ENCODE measurements at places on chromosomes 16 and 17. TPM values are rescaled to one million over a fixed set of nuclear protein-coding genes. Genes with fewer than 3 reads are reported as not detected.
A peak's percentile ranks its signal among the peaks of the same experiment; 100 is the strongest.

GRCh38 chr17:41970901-41971331, 4.3 kb downstream of the CNP start:
- no peak for DNase-seq

GRCh38 chr17:74818291-74818938, 41.3 kb downstream of the GRIN2C start:
- peak; percentile 23 for DNase-seq

DNA sequence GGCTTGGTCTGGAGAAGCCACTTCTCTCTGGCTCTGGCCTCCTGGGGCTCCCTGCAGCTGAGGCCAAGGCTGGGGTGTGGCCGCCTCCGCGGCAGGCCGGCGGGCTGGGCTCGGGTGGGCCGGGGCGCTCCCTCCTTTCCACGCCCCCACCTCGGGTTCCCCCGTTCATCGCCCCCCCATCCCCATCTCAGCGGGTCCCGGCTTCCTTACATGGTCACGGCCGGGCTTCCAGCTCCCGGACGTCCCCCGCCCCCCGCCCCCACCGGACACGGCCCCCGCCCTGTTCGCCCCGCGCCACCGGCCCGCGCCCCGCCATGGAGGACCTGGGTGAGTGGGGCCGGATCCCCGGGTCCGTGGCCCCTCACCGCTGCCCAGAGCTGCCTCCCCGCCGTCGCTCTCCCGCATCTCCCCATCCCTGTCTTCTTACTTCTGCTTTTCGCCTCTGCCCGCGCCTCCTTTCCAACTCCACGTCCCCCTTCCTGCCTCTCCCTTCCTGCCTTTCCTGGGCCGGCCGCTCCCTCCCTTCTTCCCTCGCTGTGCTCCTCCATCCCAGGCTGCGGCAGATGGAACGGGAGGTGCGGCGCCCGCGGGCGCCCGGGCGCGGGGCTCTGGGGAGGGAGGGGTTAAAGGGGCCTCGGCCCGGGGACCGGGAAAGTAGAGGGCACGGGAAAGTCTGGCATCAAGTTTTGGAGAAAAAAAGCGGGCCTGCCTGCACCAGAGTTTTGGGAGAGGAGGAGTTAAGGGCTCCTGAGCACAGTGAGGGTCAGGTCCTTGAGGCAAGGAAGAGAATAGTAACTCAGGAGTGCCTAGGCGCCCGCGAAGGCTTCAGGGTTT, at the start of gene TGFB1I1:
Gene TGFB1I1 (plus strand): TSS at position 278 of the 834 bp plus-strand sequence. CDS start 37 bp downstream, at position 315.
- DNase-seq: peak; percentile 57

DNA sequence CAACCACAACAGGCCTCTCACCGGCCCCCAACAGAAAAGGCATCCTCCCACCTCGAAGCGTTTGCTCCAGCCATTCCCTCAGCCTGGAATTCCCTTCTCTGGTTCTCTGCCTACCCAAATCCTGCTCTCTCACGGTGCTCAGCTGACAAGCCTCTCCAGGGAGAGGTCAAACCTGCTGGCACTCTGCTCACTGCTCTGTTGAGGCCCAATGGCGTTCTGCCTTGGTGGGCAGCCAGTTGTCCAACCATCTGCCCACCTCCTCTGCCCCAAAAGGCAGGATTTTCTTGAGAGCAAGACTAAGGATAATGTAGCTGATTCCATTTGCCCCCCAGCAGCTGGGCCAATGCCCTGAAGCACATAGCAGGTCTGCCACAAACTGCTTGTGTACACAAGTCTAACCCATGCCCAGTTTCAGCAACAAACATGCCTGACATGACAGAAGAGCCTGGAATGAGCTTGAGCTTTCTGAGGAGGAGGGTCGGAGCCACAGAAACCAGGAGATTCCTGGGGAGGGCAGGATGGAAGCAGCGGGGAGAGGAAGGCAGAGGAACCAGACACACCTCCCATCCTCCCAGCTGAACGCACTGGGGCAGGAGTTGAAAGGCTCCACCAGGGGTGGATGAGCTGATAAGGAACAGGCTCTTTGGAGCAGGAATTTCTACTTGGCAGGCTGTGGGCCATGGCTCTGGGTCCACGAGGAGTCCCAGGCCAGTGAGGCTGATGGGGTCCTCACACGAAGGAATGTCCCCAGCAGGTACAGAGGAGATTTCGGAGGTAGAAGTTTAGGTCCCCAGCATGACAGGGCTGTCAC, 23.9 kb downstream of the ARHGAP27 start:
- no peak for DNase-seq

DNA sequence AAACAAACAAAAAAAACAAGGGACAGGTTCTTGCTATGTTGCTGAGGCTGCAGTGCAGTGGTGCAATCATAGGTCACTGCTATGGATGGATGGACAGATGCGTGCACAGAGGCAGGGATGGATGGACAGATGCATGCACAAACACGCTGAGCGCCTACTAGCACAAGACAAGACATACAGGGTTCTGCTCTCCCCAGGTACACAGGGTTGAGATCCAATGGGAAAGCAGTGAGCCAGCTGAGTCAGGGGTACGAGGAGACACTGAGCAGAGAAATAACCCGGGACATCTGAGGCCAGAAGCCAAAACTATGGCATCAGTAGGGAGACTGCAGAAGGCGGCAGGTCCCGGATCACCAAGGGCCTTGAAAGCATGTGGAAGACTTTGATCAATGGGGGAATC, 6.2 kb downstream of the IL32 start:
- DNase-seq: no peak

DNA sequence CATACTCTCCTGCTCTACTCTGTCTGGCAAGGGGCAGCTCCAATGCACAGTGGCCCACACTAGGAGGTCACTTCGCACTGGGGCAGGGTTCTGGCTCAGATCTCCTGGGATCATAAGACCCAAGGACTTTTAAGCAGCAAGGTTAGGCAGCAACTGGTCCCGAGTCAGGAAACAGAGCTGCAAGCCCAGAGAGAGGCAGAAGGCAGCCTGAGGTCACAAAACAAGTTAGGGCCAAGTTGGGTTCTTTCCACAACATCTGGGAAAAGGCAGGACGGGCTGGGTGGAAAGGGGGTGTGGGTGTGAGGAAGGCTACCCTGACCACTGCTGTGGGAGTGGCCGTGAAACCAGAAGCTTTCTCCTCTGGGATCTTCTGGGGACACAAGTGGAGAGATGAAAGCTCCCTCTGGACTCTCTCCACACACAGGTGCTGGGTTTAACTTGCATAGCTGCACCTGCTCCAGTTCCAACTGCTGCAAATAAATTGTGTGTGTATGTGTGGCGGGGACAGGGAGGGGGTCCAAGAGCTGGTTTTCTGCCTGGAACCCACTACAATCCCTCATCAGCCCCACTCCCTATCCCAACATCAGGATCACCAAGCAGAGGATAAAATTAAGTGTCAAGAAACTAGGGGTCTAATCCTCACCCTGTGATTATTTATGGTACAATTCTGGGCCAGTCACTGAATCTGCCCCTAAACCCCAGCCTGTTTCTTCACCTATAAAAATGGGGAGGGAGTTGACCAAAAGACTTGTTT, 8.0 kb upstream of the TSPOAP1 start:
- no peak for DNase-seq

DNA sequence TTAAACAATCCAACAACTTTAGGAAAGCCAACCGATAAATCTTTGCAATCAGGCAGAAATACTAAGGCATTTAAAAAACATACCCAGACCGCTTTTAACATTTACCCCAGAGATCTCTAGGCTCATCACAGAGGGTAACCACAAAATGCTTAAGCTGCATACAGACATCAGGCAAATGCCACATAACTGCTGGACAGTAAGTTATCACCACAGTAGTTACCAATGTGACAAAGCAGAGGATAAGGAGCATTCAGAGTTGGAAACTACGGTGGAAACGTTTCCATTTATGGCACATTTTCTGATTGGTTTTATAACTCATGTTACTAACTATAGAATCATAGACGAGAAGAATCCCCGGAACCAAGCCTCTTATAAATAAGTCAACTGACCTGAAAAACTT, 77.5 kb downstream of the KANSL1 start:
- no peak for DNase-seq

The PIRT gene
- not detected for total RNA-seq

The ZP2 gene
- not detected for total RNA-seq

DNA sequence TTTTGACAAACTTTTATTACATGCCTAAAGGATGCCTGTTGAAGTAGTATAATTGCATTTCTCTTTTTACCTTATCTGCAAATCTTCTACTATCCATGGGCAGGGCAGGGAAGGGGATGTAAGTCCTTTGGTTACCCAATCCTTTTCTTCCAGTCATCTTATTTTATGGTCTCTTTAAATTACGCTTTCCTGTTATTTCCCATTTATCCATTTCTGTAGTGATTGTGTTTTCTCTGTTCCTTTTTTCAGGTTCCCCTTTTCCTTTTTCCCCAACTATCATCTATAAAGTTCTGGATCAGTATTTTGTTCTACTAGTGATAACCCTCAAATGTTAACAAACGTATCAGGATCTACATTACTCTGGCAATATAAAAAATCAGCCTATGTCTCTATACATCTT, 3.3 kb upstream of the ABCA9 start:
- DNase-seq: no peak

DNA sequence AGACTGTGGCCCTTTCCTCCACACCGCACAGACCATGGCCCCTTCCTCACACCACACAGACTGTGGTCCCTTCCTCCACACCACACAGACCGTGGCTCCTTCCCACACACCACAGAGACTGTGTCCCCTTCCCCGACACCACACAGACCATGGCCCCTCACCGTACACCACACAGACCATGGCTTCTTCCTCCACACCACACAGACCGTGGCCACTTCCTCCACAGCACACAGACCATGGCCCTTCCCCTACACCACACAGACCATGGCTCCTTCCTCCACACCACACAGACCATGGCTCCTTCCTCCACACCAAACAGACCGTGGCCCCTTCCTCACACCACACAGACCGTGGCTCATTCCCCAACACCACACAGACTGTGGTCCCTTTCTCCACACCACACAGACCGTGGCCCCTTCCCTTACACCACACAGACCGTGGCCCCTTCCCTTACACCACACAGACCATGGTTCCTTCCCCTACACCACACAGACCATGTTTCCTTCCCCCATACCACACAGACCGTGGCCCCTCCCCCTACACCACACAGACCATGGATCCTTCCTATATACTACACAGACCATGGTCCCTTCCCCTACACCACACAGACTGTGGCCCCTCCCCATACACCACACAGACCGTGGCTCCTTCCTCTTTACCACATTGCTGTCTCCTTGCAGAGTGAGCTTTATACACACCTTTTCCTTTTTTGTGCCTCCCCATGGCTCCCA, 297.5 kb upstream of the FOXF1 start:
- DNase-seq: no peak

DNA sequence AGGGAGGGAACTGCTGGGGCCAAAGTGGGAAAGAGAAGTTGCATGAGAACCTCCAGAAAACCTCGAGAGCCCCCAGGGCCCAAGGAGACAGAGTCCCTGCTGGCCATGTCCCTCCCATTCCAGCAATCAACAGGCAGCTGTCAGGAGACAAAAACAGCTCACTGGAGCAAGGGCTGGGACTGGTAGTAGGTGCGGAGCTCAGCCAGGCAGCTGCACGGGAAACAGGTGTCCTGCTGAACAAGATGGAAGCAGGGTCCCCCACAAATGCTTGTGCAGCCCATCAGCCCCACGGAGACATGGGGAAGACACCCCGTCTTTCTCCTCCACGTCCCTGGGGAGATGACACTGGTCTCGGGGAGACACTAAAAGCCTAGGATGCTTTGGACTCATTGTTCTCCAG, 34.5 kb downstream of the SDK2 start:
- no peak for DNase-seq

DNA sequence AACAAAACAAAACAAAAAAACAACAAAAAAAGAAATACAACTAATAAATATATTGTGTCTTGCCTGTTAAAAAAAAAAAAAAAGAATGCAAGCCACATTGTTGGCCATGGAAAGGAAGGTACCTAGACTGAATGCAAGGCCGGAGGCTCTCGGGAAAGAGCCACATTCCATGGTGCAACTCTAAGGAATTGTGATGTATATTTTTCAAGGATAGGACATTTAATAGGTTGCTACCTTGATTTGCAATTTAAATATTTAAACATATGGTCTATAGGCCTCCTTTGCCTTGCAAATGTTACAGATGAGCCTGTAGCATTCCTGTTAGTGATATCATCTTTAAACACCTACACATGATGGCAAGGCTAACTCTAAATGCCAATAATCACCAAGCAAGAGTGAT, 650.9 kb downstream of the TOX3 start:
- DNase-seq: peak; percentile 66

GRCh38 chr16:61763991-61764390, 272.2 kb downstream of the CDH8 start:
- no peak for DNase-seq

DNA sequence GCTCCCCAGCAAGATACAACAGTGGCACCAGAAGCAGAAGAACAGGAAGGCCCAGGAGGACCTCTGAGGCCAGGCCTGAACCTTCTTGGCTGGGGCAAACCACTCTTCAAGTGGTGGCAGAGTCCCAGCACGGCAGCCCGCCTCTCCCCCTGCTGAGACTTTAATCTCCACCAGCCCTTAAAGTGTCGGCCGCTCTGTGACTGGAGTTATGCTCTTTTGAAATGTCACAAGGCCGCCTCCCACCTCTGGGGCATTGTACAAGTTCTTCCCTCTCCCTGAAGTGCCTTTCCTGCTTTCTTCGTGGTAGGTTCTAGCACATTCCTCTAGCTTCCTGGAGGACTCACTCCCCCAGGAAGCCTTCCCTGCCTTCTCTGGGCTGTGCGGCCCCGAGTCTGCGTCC, 11.9 kb downstream of the CES3 start:
- DNase-seq: no peak

Measured in GM23338 (cell line).